ENCODE measurements at places on chromosomes 6 and 20. TPM values are rescaled to one million over a fixed set of nuclear protein-coding genes. Genes with fewer than 3 reads are reported as not detected.

EFCAB8 gene
- polyA plus RNA-seq: 0.35 TPM

THBD gene
- 49.5 TPM for polyA plus RNA-seq

DEFB124 gene
- polyA plus RNA-seq: 0.18 TPM

TUBB1 gene
- 6.8 TPM for polyA plus RNA-seq

CCN6 gene
- polyA plus RNA-seq: not detected

BTN1A1 gene
- polyA plus RNA-seq: 0.06 TPM

CDC25B gene
- polyA plus RNA-seq: 47.9 TPM

DEFB132 gene
- polyA plus RNA-seq: not detected

CALHM5 gene
- 0.41 TPM for polyA plus RNA-seq

ZFP64 gene
- polyA plus RNA-seq: 3.1 TPM

PYGB gene
- polyA plus RNA-seq: 33.0 TPM

C6orf62 gene
- polyA plus RNA-seq: 80.9 TPM

Measured in lung (tissue), 17 donors.